Renal pelvis (tissue), 12 donors: ENCODE measurements at places on chromosomes 4 and X. TPM values are rescaled to one million over a fixed set of nuclear protein-coding genes. Genes with fewer than 3 reads are reported as not detected.

ELK1 gene
- polyA plus RNA-seq = 32.7 TPM

ANK2 gene
- 63.7 TPM for polyA plus RNA-seq

SLC16A2 gene
- polyA plus RNA-seq = 31.1 TPM

ANKRD37 gene
- 12.3 TPM for polyA plus RNA-seq

GALNTL6 gene
- 0.70 TPM for polyA plus RNA-seq
